ENCODE measurements at places on chromosomes 5 and 9. TPM values are rescaled to one million over a fixed set of nuclear protein-coding genes. Genes with fewer than 3 reads are reported as not detected.

- DNase-seq = no peak
These were observed 61.1 kb downstream of the GRIA1 start for GRCh38 chr5:153551537-153552079.

GRCh38 chr5:142977363-142978051 lies 207.3 kb downstream of the ARHGAP26 start:
- peak; percentile 56 for DNase-seq

DNA sequence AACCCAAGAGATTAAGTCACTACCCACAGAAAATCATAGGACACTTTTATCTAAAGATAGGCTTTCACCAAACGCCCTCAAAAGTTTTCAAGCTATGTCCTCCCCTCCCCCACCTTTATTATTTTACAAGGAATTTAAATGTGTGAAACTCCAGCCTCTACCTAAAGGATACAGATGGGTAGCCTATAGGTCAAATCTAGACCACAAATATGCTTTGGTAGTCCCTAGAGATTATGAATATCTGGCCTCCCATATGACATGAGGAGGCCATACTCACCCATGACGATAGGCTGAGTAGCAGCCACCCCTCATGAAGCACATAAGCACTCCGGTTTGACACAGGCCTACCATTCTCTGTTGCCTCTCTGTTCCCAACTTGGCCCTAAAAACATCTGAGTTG lies 11.9 kb downstream of the SIL1 start:
- no peak for DNase-seq

DNA sequence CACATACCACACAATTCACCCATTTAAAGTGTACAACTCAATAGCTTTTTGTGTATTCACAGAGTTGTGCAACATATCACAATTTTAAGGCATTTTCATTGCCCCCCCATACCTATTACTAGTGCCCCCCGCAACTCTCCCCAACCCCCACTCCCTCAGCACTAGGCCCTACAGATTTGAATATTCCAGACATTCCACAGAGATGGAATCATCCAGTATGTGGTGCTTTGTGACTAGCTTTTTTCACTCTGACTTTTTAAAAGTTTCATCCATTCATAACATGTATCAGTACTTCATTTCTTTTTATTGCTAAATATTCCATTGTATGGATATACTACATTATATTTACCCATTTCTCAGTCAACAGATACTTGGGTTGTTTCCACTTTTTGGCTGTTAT lies 102.9 kb upstream of the LRRTM2 start:
- DNase-seq = no peak

GRCh38 chr9:77751341-77752091 lies 103.4 kb upstream of the GNA14 start:
- peak; percentile 34 for DNase-seq

YIPF5 gene
- 44.2 TPM for total RNA-seq

FAXDC2 gene
- total RNA-seq = not detected

SPATA31E1 gene
- total RNA-seq = not detected

PTGER4 gene
- total RNA-seq = 91.2 TPM

FBP2 gene
- total RNA-seq = not detected

Data from activated CD4-positive, alpha-beta T cell treated with anti-CD3 and anti-CD28 coated beads for 36 hours (primary cell).